ENCODE measurements at places on chromosomes 5 and 9.

DNA sequence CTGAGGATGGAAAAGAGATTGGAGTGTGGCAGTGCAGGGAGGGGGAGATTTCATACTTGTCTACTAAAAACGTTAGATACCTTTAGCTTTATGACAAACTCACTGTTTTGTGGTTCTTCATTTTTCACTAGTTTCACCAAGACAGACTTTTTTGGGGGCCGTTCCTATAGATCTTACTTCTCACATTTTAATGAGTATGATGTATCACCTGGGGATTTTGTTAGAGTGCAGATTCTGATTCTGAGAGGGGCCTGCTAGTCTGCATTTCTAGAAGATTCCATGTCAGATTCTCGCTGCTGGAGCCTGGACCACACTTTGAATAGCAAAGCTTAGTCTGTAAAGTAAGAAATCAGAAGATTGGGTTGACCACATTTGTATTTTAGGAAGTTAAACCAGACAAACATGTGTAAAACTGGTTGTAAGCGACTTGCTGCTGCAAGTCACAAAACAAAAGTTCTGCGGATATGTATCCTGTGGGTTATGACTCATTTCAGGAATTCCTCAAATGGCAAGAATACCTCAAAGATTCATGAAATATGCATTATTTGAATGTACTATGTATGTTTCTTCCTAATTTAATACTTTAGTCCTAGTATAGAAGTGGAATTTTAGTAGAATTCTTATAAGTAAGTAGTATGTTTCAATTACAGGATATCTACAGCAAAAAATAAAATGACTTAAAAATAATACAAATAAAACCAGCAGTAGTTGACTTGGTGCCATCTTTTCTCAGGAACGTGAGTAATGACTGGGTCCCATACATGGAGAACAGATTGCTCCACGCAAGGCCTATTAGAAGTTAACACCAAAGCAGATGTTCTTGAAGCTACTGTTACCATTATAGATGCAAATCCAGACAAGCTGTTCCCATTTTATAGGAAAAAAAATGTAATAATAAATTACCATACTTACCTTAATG lies 27.8 kb downstream of the NFIL3 start:
- DNase-seq: peak; percentile 47

DNA sequence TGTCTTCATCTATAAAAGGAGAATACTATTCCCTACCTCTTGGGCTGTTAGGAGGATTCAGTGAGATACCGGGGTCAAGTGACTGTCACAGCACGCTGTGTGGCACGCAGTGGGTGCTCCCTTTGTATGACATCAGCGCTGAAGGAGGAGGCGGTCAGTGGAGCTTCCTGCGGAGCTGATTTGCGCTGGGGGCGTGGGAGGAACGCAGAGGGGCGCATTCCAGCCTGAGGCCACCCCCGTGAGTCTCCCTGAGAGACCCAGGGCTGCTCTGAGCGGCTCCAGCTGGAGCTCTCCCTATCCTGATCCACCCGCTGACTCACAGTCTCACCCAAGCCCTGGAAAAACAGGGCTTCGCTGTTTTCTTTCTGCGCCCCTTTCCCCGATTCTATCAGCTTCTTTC lies 24.3 kb upstream of the NEURL1B start:
- no peak for DNase-seq

- no peak for DNase-seq
Measured at GRCh38 chr5:171745602-171746001, 40.0 kb upstream of the SMIM23 start.

- DNase-seq: no peak
Measured at GRCh38 chr5:107121793-107122519, 548.8 kb downstream of the EFNA5 start.

- no peak for DNase-seq
Measured at GRCh38 chr5:137834498-137835049, 33.1 kb upstream of the MYOT start.

GRCh38 chr5:16687898-16688297 lies 71.1 kb upstream of the RETREG1 start:
- DNase-seq: no peak

DNA sequence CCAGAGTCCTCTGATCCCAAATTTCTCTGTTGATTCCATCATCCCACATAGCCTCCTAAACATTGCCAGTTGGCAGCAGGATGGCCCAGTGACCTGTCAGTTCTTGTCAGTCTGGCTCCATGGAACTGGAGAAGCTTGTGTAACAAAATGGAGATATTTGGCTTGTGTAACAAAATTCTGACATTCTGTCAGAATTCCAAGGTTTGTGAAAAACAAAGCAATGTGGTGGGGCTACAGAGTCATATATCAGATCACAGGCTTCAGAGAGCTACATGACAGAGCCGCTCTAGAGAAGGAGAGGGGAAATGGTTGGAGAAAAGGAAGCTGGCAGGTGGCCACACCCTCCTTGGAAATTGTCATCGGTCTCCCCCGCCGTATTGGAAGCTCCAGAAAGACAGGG lies 75.4 kb upstream of the MAN2A1 start:
- DNase-seq: no peak

DNA sequence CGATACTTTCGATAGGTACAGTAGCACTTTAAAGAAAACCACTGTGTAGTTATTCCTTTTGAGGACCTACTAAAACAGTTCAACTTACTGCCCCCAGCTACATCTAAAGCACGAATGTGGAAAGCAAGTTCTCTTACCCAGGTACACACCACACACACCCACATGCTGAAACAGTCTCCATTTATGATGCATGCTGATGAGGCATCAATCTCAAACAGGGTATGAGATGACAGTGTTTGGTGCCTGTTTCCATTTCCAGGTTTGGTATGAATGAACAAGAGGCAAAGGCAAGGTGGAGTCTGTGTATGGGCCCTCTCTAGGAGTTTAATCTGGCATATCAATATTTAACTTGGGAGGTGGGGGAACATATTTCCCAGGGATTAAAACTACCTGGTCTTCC lies 13.9 kb downstream of the HMGXB3 start:
- DNase-seq: no peak

DNA sequence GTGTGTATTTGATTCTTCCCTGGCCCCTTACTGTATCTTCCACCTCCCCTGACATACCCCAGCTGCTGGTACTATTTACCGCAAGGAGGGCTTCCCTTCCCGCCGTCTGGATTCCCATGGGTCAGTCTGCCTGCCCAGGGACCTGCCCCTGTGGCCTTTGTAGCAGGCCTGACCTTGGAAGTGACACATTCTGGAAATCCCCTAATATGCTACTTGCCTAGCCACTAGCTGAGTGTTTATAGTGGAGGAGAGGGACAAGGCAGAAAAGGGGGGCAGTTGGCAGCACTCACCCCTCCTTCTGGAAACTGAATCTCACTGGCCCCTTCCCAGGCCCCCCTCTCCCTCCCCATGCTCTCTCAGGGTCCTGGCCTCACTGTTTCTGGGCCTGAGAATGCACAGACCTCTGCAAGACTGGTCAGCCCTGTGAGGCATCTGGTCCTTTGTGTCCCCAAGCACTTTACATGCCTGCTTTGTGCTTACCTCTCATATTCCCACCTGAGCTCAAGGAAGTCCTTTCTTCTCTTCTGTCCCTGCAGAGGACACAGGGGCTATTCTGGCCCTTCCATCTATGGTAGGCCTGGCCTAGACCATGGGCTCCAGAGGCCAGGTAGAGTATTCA lies 8.2 kb upstream of the CCL21 start:
- DNase-seq: no peak

GRCh38 chr5:67209141-67209771 lies 12.7 kb upstream of the CD180 start:
- peak; percentile 67 for DNase-seq

DNA sequence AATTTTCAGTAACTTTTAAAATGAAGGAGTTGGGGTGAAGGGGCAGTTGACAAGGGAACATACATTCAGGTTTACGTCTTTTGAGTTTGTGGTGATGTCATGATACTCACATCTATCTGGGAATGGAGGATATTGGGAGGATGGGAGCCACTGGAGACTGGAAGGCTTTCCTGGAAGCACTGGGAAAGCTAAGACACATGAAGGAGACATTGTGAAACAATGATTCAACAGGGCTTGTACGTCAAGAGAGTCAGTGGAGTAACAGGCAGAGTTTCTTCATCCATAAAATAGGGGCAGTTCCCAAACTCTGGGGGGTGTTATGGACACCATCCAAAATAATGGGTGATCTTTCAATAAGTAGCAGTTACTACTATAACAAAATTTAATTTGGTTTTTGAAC lies 572.8 kb downstream of the CCDC171 start:
- DNase-seq: no peak

GRCh38 chr5:75481024-75481423 lies 30.4 kb downstream of the CERT1 start:
- DNase-seq: no peak

GRCh38 chr9:116337015-116337414 lies 183.4 kb downstream of the PAPPA start:
- no peak for DNase-seq

DNA sequence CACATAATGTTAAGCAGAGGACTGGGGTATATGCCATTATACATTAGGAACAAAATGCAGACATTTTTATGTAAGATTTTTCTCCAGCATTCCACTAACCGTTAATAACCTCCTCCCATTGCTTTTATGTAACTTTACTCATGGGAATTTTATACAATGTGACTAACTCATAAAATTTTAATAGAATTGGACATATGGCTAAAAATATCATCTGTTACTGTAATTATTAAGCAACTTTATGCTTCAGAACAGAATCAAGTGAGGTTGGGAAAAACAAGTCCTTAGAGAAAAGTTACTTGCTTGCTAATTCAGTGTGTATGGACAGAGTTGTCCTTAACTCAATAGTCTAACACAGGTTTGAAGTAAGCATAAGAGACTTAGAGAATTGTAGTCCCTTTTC lies 54.8 kb upstream of the PCSK1 start:
- no peak for DNase-seq

GRCh38 chr9:37464426-37465248 lies 613 bp downstream of the ZBTB5 start:
- peak; percentile 71 for DNase-seq

- no peak for DNase-seq
Measured at GRCh38 chr5:116374434-116374852, 200.2 kb downstream of the SEMA6A start.

DNA sequence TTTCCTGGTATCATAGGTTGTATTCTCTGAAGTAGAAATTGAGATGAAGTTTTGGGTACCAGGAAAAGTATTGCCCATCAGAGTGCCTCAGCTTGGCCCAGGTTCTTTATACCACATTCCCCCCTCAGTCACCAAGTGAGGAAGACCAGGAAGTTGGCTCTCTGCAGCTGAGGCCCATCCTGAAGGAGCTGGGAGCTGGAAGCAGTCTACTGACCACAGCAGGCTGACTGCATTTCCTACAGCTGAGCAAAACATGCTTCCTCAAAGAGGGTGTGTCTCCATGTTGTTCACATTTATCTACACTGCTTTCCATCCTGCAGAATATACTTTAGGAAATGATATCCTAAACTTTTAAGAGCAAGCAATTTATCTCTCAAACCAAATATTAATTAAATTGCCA lies 654.6 kb downstream of the ELAVL2 start:
- DNase-seq: no peak

DNA sequence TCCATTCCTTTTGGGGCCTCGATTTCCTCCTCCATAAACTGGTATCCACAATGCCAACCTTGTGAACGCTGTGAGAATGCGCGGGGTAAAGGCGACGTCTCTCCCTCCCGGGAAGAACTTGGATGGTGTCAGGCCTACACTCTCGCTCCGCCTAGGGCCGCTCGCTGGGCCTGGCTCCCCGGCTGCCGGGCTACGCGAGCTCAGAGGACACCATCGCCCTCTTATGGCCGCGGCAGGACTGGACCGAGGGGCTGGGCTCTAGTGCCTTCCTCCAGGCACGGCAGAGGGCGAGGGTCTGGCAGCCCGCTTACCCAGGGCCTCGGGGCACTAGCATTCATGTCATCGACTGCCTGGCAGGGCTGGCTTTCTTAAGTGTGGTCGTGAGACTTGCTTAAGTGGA lies 1.3 kb upstream of the EXOSC2 start:
- no peak for DNase-seq

DNA sequence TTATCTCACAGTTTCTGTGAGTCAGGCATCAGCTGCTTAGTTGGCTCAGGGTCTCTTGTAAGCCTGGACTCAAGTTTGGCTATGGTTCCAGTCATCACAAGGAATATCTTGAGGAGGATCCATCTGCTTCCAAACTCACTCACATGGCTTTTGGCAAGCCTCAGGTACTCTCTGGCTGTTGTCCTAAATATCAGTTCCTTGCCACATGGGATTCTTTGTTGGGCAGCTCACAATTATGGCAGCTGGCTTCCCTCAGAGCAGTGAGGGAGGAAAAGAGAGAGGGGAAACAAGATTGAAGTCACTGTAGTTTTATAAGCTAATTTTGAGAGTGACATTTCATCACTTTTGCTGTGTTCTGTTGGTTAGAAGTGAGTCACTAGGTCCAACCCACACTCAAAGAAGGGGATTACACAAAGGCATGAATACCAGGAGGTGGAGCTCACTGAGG lies 144.5 kb downstream of the GCNT1 start:
- DNase-seq: no peak

Measured in T-helper 2 cell treated with Interferon-gamma antibody and Interleukin-4, amounts not matched to agents 5 μg/mL and 100 μg/mL, for 36 hours (primary cell).